ENCODE measurements at places on chromosomes 6 and 20.

GRCh38 chr6:27809939-27810767 lies 102.0 kb downstream of the OR2B2 start:
- DNase-seq: peak; percentile 95

GRCh38 chr6:119602215-119603178 lies 252.9 kb upstream of the MAN1A1 start:
- no peak for DNase-seq

- no peak for DNase-seq
Observed at GRCh38 chr6:100430962-100431361, 33.8 kb downstream of the SIM1 start.

DNA sequence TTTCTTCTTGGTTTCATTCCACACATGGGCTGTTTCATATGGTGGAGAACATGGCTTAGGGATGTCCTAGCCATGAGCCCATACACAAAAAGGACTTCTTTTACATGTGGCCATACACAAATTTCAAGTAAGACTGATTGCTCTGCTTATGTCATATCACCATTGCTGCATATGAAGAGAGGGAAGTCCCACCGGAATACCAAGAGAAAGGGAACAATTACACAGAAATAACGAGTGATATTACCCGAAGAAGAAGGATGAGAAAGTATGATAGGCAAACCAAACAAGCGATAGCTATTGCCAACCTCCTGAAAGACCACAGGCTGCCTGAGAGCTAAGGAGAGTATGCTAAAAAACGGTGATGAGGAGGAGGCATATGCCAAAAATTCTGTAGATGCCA lies 70.5 kb upstream of the TNFRSF21 start:
- DNase-seq: no peak

Measured in activated CD4-positive, alpha-beta T cell treated with anti-CD3 and anti-CD28 coated beads, Interleukin-2, Interleukin-6, amounts not matched to agents 100 ng/mL and 50 ng/mL, durations not matched to agents 16 hours and 8 hours (primary cell).